ENCODE measurements at places on chromosomes 1 and 21.

DNA sequence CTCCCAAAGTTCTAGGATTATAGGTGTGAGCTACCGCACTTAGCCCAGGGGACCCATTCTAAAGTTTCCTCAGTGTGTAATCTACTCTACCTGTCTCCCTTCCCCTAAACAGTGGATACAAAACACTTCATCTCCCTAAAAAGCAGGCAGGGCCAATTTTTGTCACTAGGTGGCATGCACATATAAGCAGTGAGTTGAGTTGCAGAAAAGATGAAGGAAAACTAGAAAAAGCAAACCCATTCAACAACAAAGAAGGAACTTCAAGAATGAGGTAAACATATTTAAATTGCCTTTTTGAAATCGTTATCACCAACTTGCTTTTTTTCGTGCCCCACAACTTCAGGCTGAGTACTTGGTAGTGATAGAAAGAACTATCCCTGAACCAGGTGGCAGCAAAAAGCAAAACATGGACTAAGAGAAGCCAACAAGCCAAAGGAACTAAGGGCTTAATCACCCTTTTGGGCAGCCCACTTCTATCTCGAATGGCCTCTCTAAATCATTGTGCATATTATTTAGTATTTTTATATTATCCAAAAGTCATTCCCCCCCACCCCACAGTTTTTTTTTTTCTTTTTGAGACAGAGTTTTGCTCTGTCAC is 19.7 kb upstream of the ALDH9A1 start:
- peak; percentile 48 for DNase-seq

GRCh38 chr1:232282498-232282897 is 347.4 kb downstream of the SIPA1L2 start:
- DNase-seq: no peak

DNA sequence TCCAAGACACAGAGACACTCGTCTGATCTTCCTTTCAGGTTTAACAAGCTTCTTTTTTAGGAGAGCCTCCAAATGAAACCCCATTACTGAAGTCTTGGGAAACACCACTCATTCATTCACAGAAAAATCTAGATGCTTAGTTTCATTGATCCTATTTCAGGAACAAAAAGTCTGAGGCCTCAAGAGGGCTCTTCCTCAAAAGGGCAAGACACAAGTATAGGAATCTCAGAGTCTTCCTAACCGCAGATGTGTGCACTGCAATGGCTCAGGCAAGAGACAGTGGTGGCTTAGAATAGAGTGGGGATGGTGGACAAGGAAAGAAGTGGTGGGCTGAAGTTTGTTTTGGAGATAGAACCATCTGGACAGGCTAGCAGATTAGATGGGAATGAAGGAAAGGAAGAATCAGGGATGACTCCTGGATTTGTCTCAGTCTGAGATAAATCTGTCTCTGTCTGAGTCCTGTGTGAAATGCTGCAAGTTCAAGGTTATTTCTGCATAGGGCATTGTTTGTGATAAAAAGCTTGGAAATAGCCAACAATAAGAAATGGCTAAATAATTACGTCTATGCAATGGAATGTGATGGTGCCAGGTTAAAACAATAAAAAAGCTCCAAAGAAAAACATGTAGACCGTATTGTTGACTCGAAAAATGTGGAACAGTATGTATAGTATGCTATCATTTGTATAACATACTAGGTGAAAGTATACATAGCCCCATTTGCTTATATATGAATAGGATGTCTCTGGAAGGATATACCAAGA is 8.9 kb upstream of the CTSE start:
- peak; percentile 64 for DNase-seq

- no peak for DNase-seq
These were observed 291.0 kb downstream of the CHRM3 start for GRCh38 chr1:239677362-239677761.

GRCh38 chr1:29398431-29398830 is 162.1 kb downstream of the PTPRU start:
- no peak for DNase-seq

DNA sequence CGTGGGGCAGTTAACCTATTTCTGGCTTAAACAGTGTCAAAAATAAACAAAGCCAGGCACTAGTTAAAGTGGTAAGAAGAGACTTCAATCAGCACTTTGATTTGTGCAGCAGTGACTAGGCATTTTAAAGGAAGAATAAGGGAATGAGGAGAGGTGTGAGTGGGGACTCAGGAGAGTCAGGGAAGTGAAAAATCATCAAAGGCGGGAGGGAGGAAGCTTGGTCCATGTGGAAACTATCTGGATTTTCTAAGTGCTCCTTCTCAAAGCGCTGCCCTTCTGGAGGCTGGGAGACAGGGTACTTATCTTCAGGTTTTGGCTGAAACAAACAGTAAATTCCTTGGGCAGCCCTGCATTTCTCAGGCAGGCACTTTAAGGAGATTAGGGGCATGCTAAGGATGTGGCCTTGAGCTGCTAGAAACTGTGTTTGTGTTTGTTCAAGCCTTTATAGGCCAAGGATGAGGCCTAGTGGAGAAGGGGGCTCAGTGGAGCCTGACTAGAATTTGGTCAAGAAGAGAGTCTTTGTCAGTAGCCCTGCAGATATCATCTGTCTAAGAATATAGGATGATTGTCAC is 486.5 kb downstream of the SIPA1L2 start:
- no peak for DNase-seq

DNA sequence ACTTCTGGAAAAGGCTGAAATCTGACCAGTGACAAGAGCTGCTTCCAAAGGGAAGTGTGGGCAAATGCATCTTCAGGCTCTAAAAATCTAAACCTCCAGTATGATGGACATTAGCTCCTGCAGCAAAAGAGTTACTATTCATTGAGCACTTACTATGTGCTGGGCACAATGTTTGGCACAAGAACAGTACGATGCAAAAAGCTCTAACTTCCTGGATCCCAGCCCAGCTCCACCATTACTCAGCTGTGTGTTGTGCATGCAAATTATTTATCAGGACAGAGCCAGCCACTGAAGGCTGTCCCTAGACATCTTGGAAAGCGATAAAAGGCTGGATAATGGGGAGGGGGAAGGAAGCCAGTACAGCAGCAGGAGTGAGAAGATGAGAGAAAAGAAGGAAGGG is 143.5 kb downstream of the ELAVL4 start:
- no peak for DNase-seq

GRCh38 chr1:210654176-210654981 is 325.7 kb downstream of the HHAT start:
- no peak for DNase-seq

DNA sequence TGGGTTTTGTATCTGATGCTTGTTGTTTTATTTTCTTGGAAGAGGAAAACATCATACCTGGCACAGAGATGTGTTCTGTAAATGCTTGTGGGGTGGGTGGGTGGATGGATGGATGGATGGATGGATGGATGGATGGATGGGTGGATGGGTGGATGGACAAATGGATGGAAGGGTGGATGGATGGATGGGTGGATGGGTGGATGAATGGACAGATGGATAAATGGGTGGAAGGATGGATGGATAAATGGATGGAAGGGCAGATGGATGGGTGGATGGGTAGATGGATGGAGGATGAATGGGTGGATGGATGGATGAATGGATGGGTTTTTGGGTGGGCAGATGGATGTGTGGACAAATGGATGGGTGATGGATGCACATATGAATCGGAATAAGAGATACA is 111.5 kb downstream of the PDE9A start:
- no peak for DNase-seq

GRCh38 chr1:152886758-152887409 is 8.8 kb downstream of the SMCP start:
- DNase-seq: no peak

GRCh38 chr1:90396917-90397316 is 320.2 kb downstream of the BARHL2 start:
- DNase-seq: no peak

- no peak for DNase-seq
These were observed 166.9 kb downstream of the TNFSF18 start for GRCh38 chr1:172883844-172884243.

GRCh38 chr1:202058001-202058908 is 47.9 kb downstream of the ELF3 start:
- DNase-seq: peak; percentile 64

GRCh38 chr1:199101635-199102034 is 462.8 kb downstream of the PTPRC start:
- no peak for DNase-seq

- no peak for DNase-seq
These were observed 185.2 kb upstream of the TMEM51 start for GRCh38 chr1:14968251-14968851.

- DNase-seq: no peak
These were observed 22.1 kb upstream of the IL10 start for GRCh38 chr1:206794294-206794908.

DNA sequence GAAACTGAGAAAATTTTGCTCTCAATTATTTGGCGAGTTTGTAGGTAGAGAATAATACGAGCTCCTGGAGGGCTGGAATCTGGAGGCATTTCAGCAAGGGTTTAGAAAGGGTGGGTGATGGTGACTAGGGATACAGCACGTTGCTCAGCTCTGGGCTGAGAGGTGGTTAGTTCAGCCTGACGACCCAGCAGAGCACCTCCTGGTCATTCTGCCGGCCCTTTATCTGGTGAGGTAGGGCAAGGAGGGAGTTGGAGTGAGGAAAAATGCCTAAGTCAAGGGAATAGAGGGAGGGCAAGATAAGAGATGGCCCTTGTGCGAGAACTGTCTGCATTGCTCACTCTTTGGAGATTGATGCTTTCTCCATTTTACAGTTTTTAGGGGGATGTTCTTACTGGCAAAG is 19.1 kb downstream of the GALNT2 start:
- no peak for DNase-seq

GRCh38 chr1:54874079-54874830 is 12.7 kb downstream of the DHCR24 start:
- no peak for DNase-seq

GRCh38 chr1:223825767-223826748 is 19.7 kb downstream of the TP53BP2 start:
- peak; percentile 86 for DNase-seq

DNA sequence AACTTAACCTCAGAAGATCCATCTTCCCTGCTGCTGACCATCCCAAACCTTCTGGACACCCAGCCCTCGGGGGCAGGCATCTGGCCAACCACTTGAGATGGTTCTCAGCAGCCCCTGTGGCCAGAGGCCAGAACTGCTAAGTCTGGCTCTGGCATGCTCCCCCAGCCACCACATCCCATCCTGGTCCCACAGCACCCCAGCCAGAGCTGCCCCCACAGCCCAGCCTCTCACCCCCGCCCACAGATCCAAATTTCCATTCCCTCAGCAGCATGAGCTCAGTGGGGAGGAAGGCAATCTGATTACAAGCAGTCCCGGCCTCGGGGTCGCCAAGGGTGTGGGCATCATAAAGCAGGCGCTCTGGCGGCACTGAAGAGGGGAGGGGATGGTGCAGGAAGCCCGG is 45.6 kb downstream of the GLIS1 start:
- DNase-seq: no peak

- peak; percentile 64 for DNase-seq
These were observed 8.8 kb upstream of the GBP6 start for GRCh38 chr1:89355056-89355455.

GRCh38 chr1:228646717-228647522 is 88.4 kb upstream of the RHOU start:
- DNase-seq: peak; percentile 42

DNA sequence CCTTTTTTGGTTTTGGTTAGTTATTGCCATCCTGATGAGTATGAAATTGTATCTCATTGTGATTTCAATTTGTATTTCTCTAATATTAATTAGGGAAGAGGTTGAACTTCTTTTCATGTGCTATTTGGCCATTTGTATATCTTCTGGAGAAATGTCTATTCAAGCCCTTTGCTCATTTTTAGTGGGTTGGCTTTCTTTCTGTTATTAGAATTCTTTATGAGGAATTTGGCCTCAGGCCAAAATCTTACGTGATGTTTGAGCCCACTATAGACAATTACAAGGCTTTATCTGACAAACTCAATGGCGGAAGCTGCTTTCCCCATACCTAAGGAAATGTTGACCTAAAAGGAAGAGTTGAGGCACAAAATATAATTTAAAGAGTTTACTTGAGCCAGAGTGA is 32.9 kb downstream of the IVNS1ABP start:
- DNase-seq: no peak

- DNase-seq: no peak
These were observed 43.0 kb downstream of the PLXNA2 start for GRCh38 chr1:208201229-208201628.
